ENCODE measurements at places on chromosomes 6 and 20. TPM values are rescaled to one million over a fixed set of nuclear protein-coding genes. Genes with fewer than 3 reads are reported as not detected.

PRL gene
- not detected for total RNA-seq

C20orf141 gene
- not detected for total RNA-seq

PTPRA gene
- 49.2 TPM for total RNA-seq

KCNQ5 gene
- 2.1 TPM for total RNA-seq

SEL1L2 gene
- total RNA-seq: not detected

TRERF1 gene
- total RNA-seq: 7.0 TPM

PI16 gene
- 64.3 TPM for total RNA-seq

COL9A3 gene
- 14.3 TPM for total RNA-seq

SOBP gene
- total RNA-seq: 18.6 TPM

PHACTR1 gene
- 0.83 TPM for total RNA-seq

LINC00237 gene
- not detected for total RNA-seq

SFTA2 gene
- total RNA-seq: not detected

KCNQ2 gene
- 1.6 TPM for total RNA-seq

NSFL1C gene
- 42.8 TPM for total RNA-seq

MTO1 gene
- total RNA-seq: 38.6 TPM

MROH8 gene
- total RNA-seq: 3.1 TPM

GMPR gene
- 69.7 TPM for total RNA-seq

MCM9 gene
- total RNA-seq: 10.8 TPM

TXLNB gene
- 3.5 TPM for total RNA-seq

LRRC73 gene
- 0.75 TPM for total RNA-seq

PLEKHG1 gene
- total RNA-seq: 22.0 TPM

PCK1 gene
- total RNA-seq: 0.06 TPM

LIME1 gene
- 9.6 TPM for total RNA-seq

LCA5 gene
- 5.8 TPM for total RNA-seq

OXT gene
- total RNA-seq: not detected

BMP7 gene
- total RNA-seq: 4.9 TPM

SPATS1 gene
- not detected for total RNA-seq

CAP2 gene
- 38.3 TPM for total RNA-seq

ZKSCAN8 gene
- 21.7 TPM for total RNA-seq

ADRM1 gene
- total RNA-seq: 182 TPM

OLIG3 gene
- total RNA-seq: not detected

COL10A1 gene
- total RNA-seq: not detected

GTSF1L gene
- total RNA-seq: not detected

MAFB gene
- 39.0 TPM for total RNA-seq

SPATA25 gene
- total RNA-seq: 4.6 TPM

GHRH gene
- total RNA-seq: not detected

BPIFA1 gene
- total RNA-seq: not detected

GABRR1 gene
- not detected for total RNA-seq

TSPYL4 gene
- 19.1 TPM for total RNA-seq
